ENCODE measurements at places on chromosomes 1 and 21.

DNA sequence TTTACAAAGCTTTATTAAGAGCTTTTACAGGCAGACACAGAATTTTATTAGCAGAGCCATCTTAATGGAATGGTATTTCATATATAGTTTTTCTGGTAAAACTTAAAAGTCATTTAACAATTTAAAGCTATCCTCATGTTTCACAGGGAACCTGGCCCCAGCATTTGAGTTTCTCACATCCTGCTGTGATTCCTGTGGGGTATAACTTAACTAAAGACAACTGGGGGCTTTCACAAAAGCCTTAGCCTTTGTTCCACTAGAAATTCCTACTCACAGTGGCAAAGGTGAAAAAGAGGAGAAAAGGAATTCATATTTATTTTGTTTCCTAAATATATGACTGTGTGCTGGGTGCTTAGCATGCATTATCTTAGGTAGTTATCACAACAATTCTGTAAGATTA is 233.9 kb downstream of the DENND1B start:
- DNase-seq, result no peak

DNA sequence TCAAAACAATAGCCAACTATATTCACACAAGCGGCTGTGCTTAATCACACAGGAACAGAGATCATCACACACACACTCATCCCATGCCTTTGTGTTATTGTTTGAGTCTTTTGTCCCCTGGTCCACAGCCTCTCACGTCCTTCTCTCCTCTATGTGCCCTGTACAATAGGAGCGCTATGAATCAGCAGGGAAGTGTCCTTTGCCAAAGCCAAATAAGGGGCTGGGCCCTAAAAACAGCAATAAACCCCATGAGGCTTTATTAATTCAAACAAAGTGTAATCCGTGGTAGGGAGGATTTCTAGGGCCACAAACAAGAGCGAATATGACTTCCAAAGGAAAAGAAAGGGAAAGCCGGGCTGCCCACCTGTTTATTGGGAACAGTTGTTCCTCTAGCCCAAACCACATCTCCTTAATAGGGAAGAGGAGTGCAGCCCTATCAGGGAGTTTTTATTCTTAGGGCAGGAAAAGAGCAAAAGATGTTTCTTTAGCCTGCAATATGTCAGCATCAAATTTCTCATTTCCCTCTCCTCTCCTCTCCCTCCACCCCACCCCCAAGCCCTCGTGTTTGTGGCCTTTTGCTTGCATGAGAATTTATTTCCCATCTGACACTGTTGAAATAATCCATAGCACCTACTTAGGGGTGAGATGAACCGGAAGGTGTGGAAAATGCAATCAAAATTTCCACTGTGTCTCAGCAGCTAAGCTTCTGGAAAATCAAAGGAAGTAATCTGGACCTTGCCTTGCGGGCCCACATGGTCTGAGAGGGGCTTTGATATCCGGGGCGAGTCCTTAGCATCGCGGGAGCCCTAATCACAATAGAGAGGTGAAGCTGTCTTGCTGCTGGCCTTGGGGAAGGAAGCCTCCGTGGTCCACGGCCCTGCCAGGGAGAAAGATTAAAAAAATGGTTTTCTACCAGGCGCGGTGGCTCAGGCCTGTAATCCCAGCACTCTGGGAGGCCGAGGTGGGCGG is 45.3 kb upstream of the ITPKB start:
- no peak for DNase-seq

DNA sequence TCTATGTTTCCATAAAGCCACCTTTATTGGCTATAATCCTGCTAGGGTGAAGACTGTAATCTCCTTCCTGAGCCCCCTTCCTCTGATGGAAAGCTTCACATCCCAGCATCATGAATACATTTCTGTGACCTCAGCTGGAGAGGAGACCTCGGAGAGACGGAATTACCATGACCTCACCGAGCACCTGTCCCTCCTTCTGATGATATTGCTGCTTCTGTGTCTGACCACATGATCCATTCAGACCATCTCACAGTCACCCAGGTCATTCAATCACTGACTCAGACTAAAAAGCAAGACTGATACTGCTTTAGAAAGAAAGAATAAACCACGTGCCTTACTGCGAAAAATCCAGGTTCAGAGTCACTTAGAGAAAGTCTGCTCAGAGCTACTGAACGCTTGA is 8.8 kb downstream of the KCND3 start:
- no peak for DNase-seq

- no peak for DNase-seq
Measured at GRCh38 chr1:8477983-8478362, 160.1 kb downstream of the SLC45A1 start.

DNA sequence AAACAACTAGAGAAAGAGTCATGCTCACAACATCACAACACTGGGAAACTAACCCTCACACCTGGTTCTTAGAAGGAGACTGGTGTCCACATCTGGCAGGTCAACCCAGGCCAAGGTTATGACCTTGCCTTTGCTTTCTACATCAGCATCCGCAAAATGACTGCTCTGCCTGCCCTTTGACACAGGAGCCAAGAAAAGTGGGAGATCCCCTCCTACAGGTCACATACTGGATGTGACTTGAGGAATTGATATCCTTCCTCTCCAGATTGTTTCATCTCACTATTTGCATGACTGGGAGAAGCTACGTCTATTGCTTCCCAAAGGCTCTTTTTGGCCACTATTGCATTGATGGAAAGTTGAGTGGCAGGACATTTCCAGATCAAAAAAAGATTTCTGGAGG is 115.5 kb downstream of the MIS18A start:
- DNase-seq, result no peak

All from SK-N-DZ (cell line).